ENCODE measurements at places on chromosomes 2 and 18.

DNA sequence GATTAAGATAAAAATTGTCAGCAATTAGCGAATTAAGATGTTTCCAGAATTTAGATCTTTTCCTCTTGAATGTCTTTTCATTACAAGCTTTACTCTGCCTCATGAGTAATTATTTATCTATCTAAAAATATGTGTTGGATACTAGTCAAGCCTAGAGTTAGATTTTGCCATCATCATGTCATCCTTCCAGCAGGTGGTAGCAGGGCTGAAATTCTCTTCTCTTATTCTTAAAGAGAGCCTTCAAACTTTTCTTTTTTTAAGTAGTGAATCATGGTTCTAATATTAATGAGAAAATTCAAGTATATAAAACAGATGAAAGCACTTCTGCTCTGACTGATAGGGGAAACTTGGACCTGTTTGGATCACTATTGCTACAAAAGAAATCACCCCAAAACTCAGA is 240.7 kb upstream of the EPAS1 start:
- no peak overlapping the region for H3K27ac ChIP-seq
- no peak overlapping the region for H3K4me3 ChIP-seq
- H3K4me1 ChIP-seq = no peaks in the 10 kb centered on the region
- H3K27me3 ChIP-seq = no peaks in the 10 kb centered on the region
- no peaks in the 10 kb centered on the region for H3K36me3 ChIP-seq
- no peak for DNase-seq

GRCh38 chr2:164976301-164976700 is 21.0 kb upstream of the SLC38A11 start:
- no peak overlapping the region for H3K27ac ChIP-seq
- H3K4me1 ChIP-seq = no peaks in the 10 kb centered on the region
- no peak for DNase-seq
- no peak overlapping the region for H3K4me3 ChIP-seq
- H3K36me3 ChIP-seq = no peaks in the 10 kb centered on the region

DNA sequence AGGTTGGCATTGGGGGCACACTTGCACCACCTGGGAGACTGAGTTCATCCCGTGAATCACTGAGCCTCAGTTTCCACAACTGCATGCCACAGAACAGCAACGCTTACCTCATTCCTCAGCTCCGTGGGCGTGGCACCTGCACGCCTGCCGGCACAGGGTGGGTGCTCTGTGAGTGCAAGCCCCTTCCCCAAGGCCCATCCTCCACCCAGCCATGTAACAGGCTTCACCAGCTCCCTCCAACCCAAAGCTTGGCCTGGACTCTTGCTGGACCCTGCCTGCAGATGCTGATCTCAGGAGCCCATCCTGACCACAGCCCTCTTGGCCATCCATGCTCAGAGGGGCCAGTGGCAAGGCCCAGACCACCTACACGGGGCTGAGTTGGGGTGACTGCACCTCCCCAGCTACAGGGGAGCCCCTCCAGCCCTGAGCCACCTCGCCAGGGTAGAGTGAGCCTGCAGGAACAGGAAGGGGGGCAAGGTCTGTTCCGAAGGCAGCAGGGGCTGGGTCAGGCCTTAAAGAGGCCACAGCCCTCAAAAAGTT is 1.8 kb downstream of the PRLH start:
- H3K36me3 ChIP-seq = no peaks in the 10 kb centered on the region
- H3K4me1 ChIP-seq = peaks cover 5% of the 10 kb centered on the region
- H3K4me3 ChIP-seq = no peak overlapping the region
- no peak overlapping the region for H3K27ac ChIP-seq

GRCh38 chr2:38592951-38593350 is 9.8 kb downstream of the HNRNPLL start:
- H3K27me3 ChIP-seq = no peaks in the 10 kb centered on the region
- no peaks in the 10 kb centered on the region for H3K36me3 ChIP-seq
- no peaks in the 10 kb centered on the region for H3K4me1 ChIP-seq
- DNase-seq = no peak
- H3K27ac ChIP-seq = no peak overlapping the region

- H3K4me3 ChIP-seq = no peak overlapping the region
- no peaks in the 10 kb centered on the region for H3K4me1 ChIP-seq
- no peak overlapping the region for H3K27ac ChIP-seq
- H3K27me3 ChIP-seq = no peaks in the 10 kb centered on the region
- no peak for DNase-seq
- H3K36me3 ChIP-seq = no peaks in the 10 kb centered on the region
These were observed 773.3 kb upstream of the SLC39A10 start for GRCh38 chr2:194883711-194884110.

- H3K4me3 ChIP-seq = no peak overlapping the region
- DNase-seq = peak; percentile 55
- H3K27me3 ChIP-seq = peaks cover 8% of the 10 kb centered on the region
- no peak overlapping the region for H3K27ac ChIP-seq
- no peaks in the 10 kb centered on the region for H3K36me3 ChIP-seq
These were observed 2.7 kb downstream of the CDH7 start for GRCh38 chr18:65753520-65753919.

GRCh38 chr2:9734308-9734707 is 103.5 kb upstream of the YWHAQ start:
- H3K4me3 ChIP-seq = no peak overlapping the region
- no peak overlapping the region for H3K27ac ChIP-seq
- H3K4me1 ChIP-seq = no peaks in the 10 kb centered on the region
- H3K27me3 ChIP-seq = no peaks in the 10 kb centered on the region
